Body of pancreas (tissue), 4 donors: ENCODE measurements at places on chromosomes 4 and X.

- no peak for DNase-seq
Observed at GRCh38 chrX:148601034-148601433, 100.6 kb downstream of the AFF2 start.

GRCh38 chr4:8707045-8707781, 114.6 kb downstream of the CPZ start:
- DNase-seq: peak; percentile 5

GRCh38 chr4:8648816-8649630, 56.5 kb downstream of the CPZ start:
- DNase-seq: no peak

DNA sequence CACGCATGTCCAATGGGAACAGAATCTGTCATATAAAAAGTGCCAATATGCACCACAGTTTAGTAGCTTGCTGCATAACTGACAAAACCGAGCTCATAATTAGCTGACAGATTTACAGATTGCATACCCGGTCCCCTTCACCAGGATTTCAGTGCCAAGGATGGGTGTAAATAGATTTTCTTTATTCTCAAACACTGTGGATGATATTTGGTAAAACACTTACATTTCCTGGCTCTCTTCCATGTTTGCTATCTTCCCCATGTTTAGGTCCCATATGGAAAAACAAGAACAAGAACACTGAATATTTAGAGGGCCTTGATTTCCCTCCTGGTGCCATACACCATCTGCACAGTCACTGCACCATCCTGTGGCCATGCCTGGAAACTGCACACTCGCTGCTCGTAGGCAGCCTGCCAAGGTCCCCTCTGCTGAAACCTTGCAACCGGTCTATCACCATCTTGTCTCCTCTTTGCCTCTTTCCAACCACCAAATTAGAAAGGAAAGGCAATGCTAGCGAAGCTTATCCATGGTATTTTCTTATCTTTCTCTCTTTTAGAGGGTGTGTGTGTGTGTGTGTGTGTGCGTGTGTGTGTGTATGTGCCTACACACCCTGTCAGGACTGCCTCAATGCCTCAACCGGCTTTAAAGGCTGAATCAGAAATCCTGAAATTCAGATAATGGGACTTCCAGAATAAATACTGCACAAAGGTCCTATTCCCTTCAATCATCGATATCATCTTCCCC, 124.2 kb upstream of the MBNL3 start:
- DNase-seq: peak; percentile 58

DNA sequence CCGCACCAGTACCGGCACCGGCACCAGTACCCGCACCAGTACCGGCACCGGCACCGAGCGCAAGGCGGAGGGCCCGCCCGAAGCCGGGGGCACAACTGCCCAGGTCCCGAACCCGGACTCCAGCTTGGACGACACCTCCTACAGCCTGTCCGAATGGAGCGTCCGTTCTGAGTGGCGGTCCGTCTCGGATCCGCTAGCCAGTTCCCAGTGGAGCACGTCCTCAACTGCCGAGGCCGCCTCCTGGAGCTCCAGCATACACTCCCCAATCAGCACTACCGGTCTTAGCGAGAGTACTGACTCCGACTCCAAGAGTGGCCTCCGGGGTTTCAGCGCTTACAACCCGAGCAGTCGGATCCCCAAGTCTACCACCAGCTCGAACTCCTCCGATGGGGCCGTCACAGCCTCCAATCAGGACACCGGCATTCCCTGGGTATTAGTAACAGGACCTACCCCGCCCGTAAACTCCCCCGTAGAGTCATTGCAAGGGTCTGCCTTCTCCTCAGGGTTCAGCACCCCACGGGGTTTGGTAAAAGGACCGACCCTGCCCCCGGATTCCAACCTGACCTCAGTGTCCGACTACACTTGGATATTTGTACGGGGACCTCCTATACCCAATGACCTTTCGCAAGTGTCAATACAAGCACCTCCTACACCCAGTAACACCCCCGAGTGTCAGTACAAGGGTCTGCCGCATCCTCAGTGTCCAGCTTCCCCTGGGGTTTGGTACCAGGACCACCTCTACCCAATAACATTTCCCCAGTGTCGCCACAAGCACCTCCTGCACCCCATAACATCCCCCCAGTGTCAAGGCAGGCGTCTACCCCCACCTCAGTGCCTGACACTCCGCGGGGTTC, 721 bp upstream of the MAOA start:
- peak; percentile 50 for DNase-seq

DNA sequence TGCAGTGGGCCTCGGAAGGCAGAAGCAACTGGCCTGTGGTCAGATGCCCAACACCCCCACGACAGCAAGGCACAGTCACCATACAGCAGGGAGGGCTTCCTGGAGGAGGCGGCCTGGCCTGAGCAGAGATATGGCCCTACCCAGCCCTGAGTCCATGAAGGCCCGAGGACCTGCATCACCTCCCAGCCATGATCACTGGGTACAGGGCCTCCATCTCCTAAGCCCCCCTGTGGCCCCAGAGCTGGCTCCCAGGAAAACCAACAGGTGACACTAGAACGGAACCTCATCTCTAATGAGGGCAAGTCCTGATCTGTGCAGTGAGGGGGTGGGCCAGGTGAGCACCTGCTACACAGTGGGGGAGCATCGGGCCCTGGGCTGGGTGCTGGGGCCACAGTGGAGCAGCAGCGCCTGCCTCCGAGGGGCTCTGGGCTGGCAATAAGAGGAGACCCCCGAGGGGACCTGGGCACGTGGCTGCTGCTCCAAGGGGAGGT, 26.2 kb upstream of the MXD4 start:
- DNase-seq: no peak

DNA sequence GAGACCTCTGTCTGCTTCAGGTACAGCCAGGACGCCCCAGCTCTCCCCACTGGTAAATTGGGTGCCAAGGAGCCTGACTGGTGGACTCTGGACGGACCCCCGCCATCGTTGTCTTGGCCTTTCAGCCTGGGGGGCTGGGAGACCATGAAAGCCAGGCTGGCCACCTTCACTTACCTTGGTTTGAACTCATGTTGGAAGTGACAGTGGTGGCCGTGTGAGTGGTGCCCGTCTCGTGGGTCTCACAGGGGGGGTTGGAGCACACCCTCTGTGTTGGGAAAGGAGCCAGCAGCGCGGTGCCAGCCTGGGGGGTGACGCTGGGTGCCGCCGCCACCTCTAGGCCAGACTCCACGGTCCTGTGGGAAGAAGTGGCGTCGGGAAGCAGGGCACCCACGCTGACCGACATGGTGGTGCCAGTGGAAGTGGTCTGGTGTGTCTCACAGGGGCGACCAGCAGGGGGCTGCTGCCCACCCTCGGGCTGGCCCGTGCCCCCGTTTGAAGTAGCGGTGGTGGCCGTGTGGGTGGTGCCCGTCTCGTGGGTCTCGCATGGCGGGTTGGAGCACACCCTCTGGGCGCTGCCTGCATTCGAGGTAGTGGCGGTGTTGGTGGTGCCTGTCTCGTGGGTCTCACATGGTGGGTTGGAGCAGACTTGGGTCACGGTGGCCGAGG, 9.6 kb upstream of the RENBP start:
- no peak for DNase-seq

DNA sequence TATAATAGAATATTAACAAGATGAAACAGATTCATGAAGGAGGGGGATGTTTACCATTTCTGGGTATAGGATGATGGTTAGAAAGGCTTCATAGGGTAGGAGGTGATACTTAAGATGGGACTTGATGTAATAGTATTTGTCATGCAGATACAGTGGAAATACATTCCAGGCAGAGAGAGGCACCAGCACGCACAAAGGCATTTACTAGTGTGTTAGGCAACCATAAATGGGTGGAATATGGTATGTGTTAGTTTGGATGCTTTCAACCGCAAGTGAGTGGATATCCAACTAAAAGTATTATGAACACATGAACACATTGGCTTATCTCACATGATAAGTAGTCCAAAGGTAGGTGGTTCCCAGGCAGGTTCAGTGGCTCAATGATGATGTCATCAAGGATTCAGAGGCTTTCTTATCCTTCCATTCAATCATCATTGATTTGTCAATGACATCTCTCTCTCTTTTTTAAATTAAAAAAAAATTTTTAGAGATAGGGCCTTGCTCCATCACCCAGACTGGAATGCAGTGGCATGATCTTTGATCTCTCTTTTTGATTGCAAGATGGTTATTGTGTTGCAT, 12.7 kb upstream of the STARD8 start:
- DNase-seq: no peak

GRCh38 chrX:11765449-11765848, 7.4 kb downstream of the MSL3 start:
- no peak for DNase-seq

- no peak for DNase-seq
Observed at GRCh38 chrX:71236836-71237235, 13.8 kb downstream of the GJB1 start.

DNA sequence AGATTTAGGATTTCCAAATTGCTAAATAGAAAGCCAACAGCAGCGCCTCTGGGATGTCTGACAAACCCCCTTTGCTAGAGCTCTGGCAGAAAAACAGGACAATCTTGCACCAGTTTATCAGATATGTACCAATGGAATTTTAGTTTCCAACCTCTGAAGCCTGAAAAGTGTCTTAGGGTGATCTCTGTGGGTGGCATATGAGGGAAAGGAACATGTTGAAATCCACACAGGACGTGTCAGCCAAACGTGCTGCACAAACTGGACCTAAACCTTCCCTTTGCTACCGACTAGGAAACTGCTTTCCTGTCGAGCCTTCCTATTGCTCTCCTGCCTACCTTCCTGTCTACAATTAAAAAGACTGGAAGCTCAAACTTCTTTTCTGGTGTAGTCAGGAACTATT, 53.5 kb downstream of the REELD1 start:
- no peak for DNase-seq

DNA sequence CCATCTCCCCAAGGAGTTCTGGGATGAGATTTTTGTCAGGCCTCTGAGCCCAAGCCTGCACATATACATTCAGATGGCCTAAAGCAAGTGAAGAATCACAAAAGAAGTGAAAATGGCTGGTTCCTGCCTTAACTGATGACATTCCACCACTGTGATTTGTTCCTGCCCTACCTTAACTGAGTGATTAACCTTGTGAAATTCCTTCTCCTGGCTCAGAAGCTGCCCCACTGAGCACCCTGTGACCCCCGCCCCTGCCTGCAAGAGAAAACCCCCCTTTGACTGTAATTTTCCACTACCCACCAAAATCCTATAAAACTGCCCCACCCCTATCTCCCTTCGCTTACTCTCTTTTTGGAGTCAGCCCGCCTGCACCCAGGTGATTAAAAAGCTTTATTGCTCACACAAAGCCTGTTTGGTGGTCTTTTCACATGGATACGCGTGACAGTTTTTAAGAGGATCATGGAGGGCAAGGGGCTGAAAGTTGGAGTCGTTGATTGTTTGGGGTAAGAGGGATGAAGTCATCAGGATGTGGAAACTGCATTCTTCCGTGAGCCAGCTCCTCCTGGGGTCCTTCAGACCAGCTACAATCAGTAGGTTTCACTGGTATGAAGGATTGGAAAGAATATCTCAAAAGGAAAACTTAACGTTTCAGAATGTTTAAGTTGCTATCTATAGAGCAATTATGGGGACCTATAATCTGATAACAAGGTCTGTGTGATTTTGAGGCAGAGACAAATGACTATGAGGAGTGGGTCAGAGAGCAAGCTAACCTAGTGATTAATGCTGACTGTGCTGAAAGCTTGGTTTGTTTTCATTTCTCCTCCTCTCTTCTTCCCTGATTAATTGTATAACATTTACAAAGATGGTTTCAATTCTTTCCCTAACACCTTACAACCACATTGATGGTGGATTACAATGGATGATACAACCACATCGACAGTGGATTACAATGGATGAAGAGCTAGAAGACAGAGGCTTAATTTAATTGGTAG, 28.6 kb upstream of the MAGEA11 start:
- no peak for DNase-seq

DNA sequence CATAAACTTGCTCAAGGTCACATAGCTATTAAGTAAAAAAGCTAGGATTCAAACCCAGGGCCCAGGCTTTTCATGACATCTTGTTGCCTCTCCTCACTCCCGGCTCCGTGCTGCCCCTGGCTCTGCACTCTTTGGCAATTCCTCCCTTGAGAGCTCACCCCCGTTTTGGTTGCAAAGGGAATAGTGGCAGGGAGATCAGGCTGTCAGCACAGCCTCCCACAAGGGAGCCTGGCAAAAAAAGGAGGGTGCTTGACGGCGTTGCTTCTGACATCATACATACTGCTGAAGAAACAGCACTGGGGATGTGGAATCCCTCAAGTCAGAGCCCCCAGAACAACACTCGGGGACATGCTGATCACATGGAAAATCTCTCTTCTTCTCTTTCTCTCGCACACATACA, 20.5 kb downstream of the IQSEC2 start:
- no peak for DNase-seq

- DNase-seq: no peak
Observed at GRCh38 chr4:185700630-185701029, 111.4 kb downstream of the SORBS2 start.

- no peak for DNase-seq
Observed at GRCh38 chr4:13483136-13483767, 888 bp downstream of the RAB28 start.

- peak; percentile 30 for DNase-seq
Observed at GRCh38 chrX:39195156-39195555, 393.9 kb downstream of the MID1IP1 start.

DNA sequence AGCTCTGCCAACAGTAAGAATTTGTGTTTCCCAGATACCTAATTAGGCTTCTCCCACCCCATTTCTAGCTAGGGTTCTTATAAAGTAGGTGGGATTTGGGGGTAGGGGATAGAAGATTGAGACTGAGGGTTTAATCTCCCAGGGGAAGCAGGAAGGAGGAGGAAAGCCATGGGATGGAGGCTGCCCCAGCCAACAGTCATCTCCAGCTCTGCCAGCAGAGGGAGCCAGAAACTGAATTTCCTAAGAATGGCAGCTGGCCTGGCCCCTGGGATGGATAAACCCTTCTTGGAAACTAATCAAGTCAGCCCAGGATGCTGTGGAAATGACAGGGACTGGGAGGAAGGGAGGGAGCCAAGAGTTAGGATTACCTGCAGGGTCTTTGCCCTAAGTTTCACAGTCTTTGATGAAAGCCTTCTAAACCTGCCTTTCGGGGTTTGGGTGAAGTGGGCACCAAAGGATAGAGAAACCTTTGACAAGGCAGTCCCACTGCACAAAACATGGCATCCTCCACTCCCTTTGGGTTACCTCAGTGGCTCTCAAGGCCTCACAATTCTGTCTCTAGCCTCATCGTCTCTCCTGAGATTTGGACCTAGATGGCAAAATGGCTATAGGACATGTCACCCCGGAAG, 6.7 kb upstream of the ERCC6L start:
- DNase-seq: peak; percentile 67

GRCh38 chrX:108064613-108065012, 19.7 kb downstream of the VSIG1 start:
- DNase-seq: no peak

DNA sequence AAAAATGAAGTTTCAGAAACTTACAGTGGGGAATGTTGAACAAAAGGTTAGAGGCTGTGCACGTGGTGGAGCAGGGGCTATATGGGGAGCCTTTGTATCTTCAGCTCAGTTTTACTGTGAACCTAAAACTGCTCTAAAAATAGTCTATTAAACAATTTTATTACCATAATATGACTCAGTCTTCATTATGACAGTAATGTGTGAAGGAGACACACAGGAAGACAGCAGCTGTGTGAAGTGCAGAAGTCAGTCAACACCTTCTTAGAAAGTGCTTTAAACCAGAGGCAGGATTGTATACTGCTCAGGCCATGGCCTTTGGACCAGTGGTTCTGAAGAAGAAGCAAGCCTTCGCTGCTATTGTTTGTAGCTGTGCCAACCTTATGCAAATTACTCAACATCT, 89.7 kb downstream of the ARHGAP10 start:
- DNase-seq: no peak

- DNase-seq: peak; percentile 77
Observed at GRCh38 chrX:72131317-72132294, at the start of gene RTL5. TSS of gene RTL5 (minus strand) at chrX:72131915.
